ENCODE measurements at places on chromosomes 7 and 10.

GRCh38 chr10:74058658-74059057 is 60.7 kb downstream of the VCL start:
- DNase-seq: no peak

DNA sequence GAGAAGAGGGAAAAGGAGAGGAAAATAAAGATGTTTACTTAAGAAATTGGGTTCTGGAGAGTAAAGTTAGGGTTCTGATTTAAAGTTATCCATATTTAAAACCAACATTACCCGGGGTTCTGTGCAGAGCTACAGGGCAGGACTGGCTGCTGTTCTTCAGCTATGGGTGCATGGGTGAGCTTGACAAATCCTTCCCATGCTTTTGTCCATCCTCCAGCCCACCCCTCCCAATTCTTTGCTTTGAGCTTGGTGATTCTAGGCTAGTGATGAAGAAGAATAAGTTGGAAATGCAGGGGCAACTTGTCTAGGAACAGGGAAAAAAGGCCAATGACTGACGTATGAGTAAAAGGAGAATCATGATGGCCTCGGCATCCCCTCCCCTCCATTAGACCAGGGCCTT is 636.0 kb downstream of the LRMDA start:
- no peak for DNase-seq

- no peak for DNase-seq
Measured at GRCh38 chr7:1228545-1229201, 4.0 kb upstream of the UNCX start.

- DNase-seq: no peak
Measured at GRCh38 chr10:93861825-93862224, 32.0 kb upstream of the SLC35G1 start.

DNA sequence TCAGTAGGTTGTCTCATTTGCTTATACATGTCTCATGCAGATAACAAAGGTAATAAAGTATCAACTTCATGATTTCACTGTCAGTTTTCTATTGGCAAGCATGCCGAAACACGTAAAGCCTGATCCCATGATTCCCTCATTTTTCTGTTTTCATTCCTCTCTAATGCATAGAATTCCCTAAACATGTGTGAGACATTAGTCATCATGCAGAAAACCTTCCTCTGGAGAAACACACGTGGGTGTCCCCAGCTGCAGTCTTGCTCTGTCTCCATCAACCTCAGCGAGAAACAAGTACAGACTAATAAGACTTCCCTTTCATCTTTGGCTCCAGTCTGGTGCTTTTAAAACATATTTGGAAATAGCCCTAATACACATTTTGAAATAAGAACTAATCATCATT is 432.7 kb upstream of the VSTM2A start:
- DNase-seq: no peak

GRCh38 chr7:101838837-101839483 is 21.5 kb downstream of the CUX1 start:
- DNase-seq: no peak

DNA sequence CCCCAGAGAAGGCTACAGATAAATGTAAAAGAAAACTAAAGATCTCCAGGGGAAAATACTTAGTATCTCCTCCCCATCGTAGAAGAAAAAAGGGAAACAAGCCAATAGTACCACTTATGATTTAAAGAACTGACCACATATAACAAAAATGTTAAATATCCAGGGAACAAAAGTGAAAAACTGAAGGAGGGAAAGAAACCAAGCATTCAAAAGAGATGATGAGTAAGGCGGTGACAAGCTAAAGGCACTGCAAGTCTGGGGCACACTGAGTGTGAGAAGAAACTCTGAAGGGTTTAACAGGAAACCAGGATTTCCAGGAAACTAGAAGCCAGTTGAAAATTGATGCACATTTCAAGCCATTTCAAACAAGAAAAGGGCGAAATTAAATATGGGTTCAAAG is 226.3 kb downstream of the AHR start:
- no peak for DNase-seq

- peak; percentile 23 for DNase-seq
Measured at GRCh38 chr7:47497367-47498096, 84.4 kb downstream of the TNS3 start.

DNA sequence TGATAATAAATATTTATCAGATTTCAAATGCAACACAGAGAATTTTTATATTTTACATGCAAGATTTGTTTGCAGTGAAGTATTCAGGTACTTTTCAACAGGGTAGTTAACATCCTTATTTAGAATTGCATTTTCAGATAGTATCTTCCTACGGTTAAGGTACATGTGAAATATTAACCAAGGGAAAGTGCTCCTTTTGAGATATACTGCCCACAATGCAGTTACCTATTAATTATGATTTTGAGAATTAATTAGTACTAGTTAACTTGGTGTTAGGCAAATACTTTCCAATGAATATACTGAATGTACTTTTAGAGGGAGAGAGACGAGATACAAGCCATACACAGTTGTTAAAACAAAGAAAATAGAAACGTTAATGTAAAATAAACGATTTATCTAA is 206.2 kb upstream of the YAE1 start:
- no peak for DNase-seq

GRCh38 chr10:74623786-74624185 is 202.6 kb upstream of the KAT6B start:
- no peak for DNase-seq

DNA sequence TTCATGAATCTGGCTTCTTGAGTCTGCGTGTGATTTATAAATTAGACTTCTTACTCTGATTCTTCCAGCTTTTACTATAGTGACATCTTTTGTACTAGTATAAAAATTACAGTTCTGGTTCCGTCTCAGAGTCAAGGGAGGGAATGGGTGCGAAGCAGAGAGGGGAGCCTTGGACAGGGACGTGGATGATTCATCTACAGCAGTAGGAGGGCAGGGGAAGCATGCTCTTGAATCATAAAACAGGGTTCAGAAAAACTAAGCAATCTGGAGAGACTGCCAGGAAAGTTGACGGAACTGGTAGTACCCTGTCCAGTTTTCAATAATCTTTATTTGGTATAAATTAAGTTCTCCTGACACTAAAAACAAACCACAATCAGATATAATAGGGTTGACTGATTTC is 58.1 kb downstream of the ITGA8 start:
- no peak for DNase-seq

DNA sequence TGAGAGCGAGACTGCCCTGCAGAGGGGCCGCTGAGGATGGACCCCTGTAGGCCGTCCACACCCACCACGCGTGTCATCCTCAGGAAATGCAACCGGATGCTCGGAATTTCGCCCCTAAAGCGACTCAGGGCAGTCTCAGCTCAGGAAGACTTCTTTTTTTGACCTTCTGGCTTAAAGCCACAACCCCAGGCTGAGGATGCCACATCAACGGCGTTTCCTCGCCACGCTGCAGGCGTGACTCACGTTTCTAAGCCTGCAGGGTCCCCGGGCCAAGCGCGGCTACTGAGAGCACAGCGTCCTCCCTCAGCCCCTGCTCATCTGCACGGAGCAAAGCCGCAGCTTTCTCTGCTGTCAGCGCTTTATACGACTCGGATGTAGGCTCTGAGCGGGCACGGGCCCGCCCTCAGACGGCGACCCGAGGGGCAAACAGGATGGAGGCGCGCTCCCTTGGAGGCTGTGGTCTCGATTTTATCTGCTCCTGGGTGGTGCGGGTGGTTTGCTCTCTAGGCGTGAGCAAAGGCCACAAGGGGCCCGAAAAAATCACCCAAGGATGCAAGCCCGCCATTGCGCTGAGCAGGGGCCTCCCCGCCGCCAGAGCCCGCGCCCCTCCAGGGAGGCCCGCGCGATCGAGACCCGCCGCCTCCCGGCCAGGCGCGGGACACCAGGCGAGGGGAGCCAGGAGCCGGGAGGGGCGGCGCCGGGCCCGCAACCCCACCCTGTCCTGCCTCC is 726 bp upstream of the INSIG1 start:
- DNase-seq: peak; percentile 61

GRCh38 chr10:43126759-43127424 is 11.4 kb upstream of the CSGALNACT2 start:
- no peak for DNase-seq

DNA sequence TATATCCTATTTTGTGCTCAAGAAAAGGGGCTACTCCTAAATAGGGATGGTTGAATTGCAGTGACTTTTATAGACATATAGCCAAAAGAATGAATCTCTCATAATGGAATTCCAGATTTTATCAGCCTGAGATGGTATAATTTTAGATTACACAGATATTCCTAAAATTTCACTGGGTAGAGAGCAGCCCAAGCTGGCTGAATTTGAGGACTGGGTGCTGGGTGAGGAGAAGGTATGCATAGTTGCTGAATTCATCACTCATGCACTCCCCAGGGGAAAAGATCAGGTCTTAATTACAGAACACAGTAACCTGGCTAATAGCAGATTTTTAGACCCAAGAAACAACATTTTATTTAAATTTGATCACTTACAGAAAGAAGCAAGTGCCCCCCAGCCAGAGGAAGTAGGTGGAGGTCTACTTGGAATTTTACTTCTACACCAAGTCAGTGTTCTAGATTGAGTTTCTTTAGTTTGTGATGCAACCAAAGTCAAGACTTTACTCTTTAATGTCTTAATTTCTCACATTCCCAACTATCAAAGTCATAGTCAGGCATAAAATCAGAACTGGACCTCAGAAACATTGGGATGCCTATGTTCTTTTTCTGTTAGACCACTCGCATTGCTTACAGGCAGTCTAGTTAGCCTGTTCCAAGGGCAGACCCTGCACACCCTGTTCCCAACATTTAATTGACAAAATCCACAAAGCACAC is 337.4 kb upstream of the PODXL start:
- no peak for DNase-seq

GRCh38 chr10:31322647-31323046 is 3.6 kb downstream of the ZEB1 start:
- peak; percentile 42 for DNase-seq

GRCh38 chr7:17497549-17498167 is 199.2 kb downstream of the AHR start:
- DNase-seq: no peak

DNA sequence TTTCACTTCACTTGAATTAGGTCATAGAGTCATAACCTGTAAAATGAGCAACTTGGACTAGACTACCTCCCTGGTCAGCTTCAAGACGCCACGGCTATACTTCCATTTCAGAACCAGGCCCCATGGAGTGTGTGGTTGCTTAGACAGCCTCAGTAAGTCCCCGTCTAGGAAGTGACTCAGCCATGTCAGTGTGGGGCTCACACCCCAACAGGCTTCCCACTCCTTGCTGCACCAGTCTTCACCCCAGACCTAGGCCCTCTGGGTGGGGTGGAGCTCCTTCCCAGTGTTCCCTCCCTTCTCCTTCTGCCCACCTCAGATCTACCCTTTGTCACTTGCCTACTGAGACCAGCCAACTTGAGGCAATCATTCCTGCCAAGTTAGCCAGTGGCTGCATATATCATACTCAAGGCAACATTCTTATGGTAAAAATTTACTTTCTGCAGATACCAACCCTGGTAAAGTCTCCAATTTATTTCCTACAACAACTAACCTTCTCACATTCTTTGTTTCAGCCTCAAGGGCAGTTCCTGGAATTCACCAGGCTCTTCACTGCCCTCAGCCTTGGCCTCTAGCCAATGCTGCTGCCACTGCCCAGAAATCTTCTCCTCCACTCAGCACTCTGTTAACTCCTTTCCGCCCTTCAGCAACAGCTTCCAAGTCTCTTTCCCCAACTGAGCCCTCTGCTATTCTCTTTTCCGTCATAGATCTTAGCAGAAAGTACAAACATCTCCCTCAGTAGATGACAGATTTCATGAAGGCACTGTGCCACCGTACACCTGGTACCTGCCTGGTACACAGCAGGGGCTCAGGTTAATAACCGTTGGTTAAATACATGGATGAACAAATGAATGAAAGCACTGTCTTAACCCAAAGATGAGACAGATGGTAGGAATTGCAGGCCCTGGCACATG is 31.3 kb upstream of the ZNRF2 start:
- DNase-seq: peak; percentile 82

GRCh38 chr7:11430841-11431240 is 401.2 kb downstream of the THSD7A start:
- no peak for DNase-seq

- DNase-seq: no peak
Measured at GRCh38 chr7:125555916-125556315, 626.3 kb upstream of the POT1 start.

DNA sequence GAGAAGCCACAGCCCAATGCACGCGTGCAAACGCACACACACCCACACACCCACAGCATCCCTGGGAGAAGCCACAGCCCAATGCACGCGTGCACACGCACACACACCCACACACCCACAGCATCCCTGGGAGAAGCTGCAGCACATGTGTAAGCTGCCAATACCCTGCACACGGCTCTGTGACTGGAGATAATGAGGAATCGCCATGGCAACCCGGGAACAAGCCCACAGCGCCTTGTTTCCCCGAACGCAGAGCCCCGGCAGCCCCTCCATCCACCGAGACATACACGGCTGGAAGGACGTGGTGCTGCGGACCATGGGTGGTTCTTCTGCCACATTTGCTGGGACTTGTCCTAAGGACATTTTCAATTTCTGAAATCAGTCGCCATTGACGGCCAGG is 221.3 kb downstream of the PTPRN2 start:
- DNase-seq: no peak

DNA sequence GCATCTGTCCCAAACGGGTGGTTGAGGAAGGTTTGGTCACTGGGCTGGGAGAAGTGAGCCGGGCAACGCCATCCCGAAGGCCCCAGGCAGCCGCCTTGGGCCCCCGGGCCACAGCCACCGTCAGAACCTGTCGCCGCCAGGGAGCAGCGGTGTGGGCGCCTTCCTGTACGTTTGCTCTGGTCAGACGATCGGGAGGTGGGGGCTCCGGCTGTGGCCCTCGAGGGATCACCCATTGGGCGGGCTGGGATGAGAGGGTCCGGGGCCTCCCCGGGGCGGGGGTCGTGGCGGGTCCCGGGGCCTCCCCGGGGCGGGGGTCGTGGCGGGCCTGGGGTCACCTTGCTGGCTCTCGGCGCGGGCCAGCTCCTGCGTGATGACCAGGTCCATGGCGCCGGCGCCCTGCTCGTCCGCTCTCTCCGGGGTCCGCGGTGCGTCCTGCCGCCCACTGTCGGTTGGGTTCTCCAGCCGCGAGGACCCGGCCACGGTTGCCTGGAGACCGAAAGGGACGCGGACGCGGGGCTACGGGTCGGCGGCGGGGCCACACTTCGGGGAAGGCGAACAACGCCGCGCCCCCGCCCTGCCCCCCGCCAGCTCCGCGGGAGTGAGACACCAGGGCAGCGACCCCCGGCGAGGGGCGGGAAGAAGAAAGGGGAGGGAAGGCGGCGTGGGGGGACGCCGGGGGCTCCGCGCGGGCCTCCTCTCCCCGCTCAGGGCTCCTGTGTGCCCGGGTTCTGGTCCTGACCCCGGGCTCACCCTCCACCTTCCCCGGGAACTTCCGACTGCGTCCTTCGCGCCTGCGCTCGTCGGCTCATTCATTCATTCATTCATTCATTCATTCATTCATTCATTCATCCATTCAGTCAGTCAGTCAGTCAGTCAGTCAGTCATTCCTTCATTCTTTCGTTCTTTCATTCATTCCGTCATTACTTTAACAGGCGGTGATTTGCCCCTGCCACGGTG is at the start of gene CFAP46:
TSS of gene CFAP46 (minus strand) at position 470 of the 957 bp plus-strand sequence. CDS start at position 384, 86 bp downstream.
- DNase-seq: no peak

GRCh38 chr7:125222596-125222995 is 293.0 kb upstream of the POT1 start:
- DNase-seq: no peak

DNA sequence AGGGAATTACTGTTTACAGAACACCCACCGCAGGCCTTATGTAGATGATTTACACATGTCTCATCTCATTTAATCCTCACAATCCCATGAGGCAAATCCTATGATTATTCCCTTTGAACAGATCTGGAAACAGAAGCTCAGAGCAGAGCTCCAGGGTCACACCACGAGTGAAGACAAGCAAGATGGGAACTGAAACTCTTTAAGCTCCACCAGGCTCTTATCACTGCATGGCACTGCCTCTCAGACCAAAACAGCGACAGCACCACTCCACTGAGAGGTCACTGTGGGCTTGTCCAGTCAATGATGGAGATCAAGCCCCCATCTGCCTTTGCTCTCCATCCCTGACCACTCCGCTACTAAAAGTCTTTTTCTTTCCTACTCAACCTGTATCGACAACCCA is 5.9 kb downstream of the GRID1 start:
- no peak for DNase-seq
